Effector memory CD8-positive, alpha-beta T cell (primary cell): ENCODE measurements at places on chromosomes 5 and 9.

DNA sequence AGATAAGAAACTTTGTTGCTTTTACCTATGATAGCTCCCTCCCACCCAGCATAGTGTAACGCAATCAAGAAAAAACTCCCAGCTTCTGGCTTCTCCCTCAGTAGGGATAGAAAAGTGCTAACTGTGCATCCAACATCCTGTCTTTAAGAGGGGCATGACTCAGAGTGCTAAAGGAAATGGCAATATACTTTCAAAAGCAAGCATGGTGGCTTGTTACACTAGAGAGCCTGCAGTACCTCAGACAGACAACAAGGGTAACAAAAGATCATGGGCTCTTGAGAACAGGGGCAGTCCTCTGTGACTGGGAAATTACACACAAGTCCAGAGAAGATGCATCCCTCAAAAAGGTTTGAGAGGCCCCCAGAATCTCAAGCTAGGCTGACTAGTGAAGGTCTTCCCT lies 37.8 kb downstream of the PRELID2 start:
- DNase-seq = no peak

- DNase-seq = no peak
Measured at GRCh38 chr9:112841261-112841660, 49.4 kb downstream of the SLC46A2 start.

GRCh38 chr5:172707285-172708182 lies 63.5 kb downstream of the DUSP1 start:
- no peak for DNase-seq

DNA sequence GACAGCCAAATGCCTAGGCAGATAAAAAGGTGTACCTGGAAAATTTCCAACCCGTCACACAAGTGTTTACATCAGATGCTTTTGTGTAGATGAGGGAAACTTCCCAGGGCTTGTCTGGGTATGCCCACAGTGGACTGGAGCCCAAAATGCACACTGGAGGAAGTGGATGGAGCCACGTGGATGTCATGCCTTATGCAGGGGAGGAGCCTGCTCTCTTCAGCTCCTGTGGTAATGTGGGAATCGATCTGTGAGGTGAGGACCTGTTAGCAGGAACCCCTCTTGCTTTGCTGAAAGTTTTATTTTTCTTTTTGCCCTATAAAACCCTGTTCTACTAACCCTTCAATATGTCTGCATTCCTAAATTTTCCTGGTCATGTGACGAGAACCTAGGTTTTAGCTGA lies 439.2 kb upstream of the CDH9 start:
- no peak for DNase-seq

DNA sequence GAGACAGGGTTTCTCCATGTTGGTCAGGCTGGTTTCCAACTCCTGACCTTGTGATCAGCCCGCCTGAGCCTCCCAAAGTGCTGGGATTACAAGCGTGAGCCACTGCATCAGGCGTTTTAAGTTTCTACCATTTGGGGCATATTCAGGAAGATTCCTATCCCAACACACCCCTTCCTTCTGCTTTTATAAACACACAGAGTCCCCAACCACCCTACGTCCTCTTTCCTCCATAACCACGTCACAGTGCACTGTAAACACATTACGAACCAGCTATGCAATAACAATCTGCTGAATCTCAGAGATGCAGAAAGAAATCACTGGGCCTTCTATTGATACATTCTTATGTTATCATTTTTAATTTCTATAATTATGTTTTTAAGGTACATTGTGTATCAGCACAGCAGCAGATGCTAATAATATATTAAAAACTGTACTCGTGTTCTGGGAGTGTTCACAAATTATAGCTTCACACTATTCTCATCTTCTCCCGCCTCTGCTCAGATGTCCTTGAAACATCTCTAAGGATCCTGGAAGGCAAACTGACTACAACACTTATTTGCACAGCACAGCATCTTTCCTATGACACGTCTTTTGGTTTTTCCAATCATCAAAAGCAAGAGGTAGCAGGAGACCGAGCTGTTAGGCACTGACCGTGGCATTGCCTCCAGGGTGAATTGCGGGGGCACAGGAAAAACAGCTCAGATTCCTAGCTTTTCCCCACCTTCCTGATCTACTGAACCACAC lies 60.2 kb downstream of the KCNIP1 start:
- DNase-seq = no peak

DNA sequence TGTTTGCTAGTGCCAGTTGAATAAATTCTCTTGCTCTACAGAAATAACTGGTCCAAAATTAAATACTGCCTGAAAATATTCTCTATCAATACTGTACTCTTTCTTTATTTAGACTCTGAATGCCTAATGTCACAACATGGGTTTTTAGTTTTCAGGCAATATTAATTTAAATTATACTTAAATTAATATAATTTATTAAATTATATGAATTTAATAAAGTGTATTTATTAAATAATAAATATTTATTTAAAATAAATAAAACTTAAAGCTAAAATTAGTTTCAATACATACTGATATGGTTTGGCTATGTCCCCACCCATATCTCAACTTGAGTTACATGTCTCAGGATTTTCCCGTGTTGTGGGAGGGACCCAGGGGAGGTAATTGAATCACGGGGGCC lies 146.0 kb downstream of the PRR16 start:
- DNase-seq = no peak

DNA sequence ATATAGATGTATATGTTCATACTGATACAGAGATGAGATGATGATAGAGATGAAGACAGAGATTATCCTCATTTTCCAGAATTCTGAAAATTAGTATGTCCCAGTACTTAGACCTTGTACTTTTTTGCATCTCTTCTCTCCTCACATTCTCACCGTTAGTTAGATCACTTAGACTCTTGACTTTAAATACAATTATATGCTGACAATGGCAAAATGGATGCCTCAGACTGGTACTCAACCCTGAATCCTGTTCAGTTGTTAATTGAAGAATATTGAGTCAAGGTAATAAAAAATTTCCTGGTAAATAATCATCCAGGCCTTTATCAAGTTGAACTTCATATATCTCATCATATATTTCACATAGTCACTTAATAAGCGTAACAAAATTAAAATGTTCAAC lies 505.4 kb downstream of the EFNA5 start:
- no peak for DNase-seq

- no peak for DNase-seq
Measured at GRCh38 chr9:2317591-2317990, 302.4 kb downstream of the SMARCA2 start.

DNA sequence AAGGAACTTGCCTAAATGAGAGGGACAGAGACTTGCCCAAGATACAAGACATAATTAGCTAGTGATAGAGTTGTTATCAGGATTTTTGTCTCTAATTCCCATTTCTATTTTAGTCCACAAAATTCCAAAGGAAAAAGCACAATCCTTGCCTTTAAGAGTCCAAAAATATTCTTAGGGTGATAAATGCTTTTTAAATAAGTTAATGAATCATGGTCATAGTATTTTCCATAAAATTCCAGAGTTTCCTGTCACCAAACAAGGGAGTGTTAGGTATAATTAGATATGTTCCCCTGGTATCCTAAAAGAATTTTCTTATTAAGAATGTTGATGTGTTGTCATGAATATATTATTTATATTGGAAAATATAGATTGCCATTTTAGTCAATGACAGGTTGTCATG lies 21.8 kb upstream of the CEP72 start:
- no peak for DNase-seq

DNA sequence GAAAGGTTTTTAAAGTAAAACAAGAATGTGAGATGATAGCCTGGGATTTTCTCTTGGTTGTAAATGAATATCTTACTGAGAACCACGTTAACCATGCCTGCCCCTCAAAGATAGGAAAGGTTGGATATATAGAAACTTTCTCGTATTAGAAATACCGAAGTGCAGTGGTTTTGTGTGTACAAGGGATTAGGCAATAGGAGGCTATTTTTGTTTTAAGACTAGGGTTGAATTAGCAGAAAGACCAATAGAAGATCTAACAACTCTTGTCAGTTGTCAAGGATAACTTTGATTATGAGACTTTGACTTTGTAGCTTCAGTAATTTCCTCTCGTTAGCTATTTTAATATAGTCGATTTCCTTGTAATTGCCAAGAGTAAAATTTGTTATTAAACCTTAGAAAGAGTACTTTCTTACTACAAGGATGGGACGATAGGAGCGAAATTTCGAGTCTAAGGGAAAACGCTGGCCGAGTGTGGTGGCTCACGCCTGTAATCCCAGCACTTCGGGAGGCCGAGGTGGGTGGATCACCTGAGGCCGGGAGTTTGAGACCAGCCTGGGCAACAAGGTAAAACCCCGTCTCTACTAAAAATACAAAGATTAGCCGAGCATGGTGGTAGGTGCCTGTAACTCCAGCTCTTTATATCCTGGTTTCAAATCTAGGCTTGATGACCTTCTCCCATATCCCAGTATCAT lies 838 bp downstream of the POLK start:
- DNase-seq = no peak

DNA sequence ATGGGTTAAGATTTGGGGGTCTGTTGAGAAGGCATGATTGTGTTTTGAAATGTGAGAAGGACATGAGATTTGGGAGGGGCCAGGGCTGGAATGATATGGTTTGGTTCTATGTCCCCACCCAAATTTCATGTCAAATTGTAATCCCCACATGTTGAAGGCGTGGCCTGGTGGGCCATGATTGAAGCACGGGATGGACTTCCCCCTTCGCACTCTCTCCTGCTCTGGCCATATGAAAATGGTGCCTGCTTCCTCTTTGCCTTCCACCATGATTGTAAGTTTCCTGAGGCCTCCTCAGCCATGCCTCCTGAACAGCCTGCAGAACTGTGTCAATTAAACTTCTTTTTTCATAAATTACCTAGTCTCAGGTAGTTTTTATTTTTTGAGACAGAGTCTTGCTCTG lies 14.7 kb upstream of the NOTCH1 start:
- DNase-seq = no peak

DNA sequence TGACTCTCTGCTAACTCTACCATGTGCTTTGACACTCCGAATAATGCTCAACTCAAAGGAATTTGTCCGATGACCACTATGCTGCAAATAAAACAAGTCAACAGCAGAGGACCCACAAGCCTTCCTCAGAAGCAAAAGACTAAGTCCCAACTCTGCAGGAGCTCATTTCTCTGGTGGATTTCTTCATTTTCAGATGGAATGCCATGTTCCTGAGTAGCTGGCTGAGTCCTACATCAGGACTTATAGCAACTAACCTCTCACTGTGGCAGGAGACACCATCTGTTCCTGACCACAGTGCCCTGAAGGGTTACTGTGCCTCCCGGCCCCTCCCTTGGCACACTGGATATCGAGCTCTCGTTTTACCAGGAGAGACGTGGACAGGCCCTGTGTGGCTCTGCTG lies 20.8 kb downstream of the LHFPL2 start:
- DNase-seq = no peak

DNA sequence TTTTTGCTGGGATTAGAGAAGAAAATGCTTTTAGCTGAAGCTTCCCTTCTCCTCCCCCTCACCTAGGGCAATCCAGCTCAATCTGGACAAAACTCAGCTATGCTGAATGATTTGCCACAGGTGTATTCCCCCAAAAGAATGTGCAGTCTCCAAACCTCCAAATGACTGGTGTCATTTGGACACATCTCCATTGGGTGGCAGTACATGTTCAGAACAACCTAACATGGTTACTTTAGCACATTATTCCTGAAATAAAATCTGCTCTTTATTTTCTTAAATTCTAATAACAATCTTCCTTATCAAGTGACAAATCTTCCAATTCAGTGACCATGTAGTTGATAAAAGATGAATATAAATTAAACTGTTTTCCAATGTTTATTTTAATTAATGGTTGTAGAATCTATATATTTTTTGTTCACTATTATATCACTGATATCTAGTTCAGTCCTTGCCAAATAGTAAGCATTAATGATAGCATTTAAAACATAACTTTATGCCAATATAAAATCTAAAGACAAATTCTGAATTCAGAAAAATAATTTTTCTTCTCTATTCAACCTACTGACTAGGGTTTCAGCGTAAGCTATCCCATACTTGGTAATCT lies 61.3 kb upstream of the MOCS2 start:
- DNase-seq = no peak
